Bronchial epithelial cell (primary cell): ENCODE measurements at places on chromosomes 2 and 18. TPM values are rescaled to one million over a fixed set of nuclear protein-coding genes. Genes with fewer than 3 reads are reported as not detected.

GRCh38 chr2:65834062-65834461 lies 401.7 kb upstream of the SPRED2 start:
- no peak for DNase-seq

GRCh38 chr2:201152517-201152916 lies 30.4 kb upstream of the CASP10 start:
- DNase-seq, result no peak

- no peak for DNase-seq
These were observed 94.0 kb downstream of the PLB1 start for GRCh38 chr2:28589746-28590463.

- peak; percentile 72 for DNase-seq
These were observed 86.8 kb downstream of the MAIP1 start for GRCh38 chr2:200042102-200042735.

GRCh38 chr2:182715121-182715891 lies 751 bp upstream of the DNAJC10 start:
- DNase-seq, result peak; percentile 58

GRCh38 chr2:124317628-124318027 lies 292.5 kb downstream of the CNTNAP5 start:
- DNase-seq, result no peak

GRCh38 chr2:40409734-40410133 lies 42.2 kb downstream of the SLC8A1 start:
- DNase-seq, result no peak

DNA sequence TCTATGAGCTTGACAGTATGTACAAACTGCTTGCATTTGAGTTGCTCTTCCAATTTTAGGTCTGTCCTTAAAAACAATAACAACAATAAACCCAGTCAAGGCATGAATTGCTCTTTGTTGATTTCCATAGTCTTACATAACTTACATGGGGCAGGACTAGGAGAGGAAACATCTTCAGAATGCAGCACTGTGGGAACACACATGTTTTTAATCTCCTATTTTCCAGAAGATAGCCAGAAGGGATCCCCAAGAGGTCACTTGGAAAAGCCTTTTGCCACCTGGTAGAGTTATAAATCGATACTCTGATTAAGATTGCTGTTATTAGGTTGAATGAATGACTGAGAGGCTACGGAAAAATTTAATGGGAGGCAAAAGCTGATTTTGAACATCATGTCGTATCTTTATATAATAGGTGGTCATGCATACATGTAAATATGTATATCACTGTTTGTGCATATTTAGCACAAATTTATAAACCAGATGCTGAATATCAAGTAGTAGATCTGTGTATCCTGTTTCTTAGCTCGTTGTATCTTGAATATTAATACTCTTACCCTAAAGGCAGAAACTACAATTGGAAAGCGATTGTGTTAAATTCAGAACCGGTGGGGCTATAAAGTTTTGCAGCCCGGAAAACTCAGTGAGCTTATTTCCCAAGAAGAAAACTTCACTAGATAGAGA lies 479.4 kb upstream of the TCF4 start:
- DNase-seq, result no peak

PSTPIP2 gene
- 6.0 and 6.6 TPM in 2 replicates for total RNA-seq

GRCh38 chr2:216142540-216142939 lies 33.4 kb downstream of the XRCC5 start:
- DNase-seq, result peak; percentile 7

- DNase-seq, result no peak
These were observed 326.2 kb upstream of the LRATD1 start for GRCh38 chr2:14306268-14306861.

LRRFIP1 gene
- 115 and 183 TPM in 2 replicates for total RNA-seq

DNA sequence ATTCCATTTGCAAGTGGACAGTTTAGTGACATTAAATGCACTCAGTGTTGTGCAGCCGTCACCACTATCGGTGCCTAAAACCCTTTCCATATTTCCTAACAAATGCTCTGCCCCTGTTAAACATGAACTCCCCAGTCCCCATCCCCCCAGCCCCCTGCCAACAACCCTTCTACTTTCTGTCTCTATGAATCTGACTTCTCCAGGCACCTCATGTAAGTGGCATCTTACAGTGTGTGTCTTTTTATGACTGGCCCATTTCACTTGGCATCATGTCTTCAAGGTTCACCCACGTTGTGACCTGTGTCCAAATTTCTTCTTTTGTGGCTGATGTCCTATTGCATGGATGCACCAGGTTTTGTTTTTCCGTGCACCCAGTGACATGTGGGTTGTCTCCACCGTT lies 140.9 kb upstream of the GPC1 start:
- DNase-seq, result no peak

DNA sequence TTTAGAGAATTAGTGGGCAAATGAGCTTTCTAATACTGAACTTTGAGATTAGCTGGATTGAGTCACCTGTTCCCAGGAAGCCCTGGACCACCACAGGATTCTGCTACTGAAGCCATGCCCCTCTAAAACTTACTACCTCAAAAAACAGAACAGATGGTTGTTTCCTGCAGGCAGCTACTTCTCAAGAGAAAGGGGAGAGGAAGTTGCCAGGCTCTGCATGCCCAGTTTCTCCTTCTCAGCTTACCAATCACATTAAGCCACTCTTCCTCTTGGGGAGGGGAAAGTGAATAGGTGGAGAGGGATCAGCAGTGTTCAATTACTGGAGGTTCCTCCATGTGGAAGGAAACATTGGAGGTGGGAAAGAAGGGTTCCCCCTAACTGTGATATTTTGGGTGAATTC lies 24.9 kb upstream of the C1GALT1C1L start:
- no peak for DNase-seq

RAB3GAP1 gene
- total RNA-seq, result 120 and 129 TPM in 2 replicates

DNA sequence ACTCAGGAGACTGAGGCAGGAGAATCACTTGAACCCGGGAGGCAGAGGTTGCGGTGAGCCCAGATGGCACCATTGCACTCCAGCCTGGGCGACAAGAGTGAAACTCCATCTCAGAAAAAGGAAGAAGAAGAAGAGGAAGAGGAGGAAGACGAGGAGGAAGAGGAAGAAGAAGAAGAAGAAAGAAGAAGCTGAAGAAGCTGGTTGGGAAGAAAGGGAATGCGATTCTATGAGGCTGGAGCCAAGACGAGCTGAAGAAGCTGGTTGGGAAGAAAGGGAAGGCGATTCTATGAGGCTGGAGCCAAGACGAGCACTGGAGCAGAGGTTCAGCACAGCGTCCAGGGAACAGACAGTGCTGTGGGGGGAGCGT lies 30.3 kb upstream of the TAF1B start:
- no peak for DNase-seq

- no peak for DNase-seq
These were observed 556.3 kb upstream of the CHAC2 start for GRCh38 chr2:53211201-53211774.

- peak; percentile 93 for DNase-seq
These were observed 133.1 kb downstream of the NCKAP5 start for GRCh38 chr2:133434959-133435668.

DNA sequence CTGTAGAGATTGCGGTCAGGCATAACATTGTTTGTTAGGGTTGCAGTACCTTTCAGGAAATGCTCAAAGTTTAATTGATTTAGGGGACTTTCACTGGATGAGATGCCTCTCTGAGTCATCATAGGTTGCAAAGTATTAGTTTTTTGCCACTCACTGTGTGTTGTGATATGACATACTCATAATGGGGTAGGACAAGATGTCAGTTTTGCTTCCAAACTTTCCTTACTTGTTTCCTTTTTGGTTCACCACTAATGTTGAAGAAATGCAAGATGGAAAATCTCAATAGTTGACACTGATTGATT lies 35.0 kb upstream of the PTH2R start:
- DNase-seq, result no peak

INHBB gene
- 0.53 and 2.3 TPM in 2 replicates for total RNA-seq

GRCh38 chr2:129775952-129776653 lies 203.4 kb upstream of the RAB6C start:
- DNase-seq, result no peak

GRCh38 chr2:14773696-14774095 lies 141.2 kb downstream of the LRATD1 start:
- no peak for DNase-seq

GRCh38 chr2:121900391-121900790 lies 144.9 kb downstream of the TSN start:
- DNase-seq, result no peak

DNA sequence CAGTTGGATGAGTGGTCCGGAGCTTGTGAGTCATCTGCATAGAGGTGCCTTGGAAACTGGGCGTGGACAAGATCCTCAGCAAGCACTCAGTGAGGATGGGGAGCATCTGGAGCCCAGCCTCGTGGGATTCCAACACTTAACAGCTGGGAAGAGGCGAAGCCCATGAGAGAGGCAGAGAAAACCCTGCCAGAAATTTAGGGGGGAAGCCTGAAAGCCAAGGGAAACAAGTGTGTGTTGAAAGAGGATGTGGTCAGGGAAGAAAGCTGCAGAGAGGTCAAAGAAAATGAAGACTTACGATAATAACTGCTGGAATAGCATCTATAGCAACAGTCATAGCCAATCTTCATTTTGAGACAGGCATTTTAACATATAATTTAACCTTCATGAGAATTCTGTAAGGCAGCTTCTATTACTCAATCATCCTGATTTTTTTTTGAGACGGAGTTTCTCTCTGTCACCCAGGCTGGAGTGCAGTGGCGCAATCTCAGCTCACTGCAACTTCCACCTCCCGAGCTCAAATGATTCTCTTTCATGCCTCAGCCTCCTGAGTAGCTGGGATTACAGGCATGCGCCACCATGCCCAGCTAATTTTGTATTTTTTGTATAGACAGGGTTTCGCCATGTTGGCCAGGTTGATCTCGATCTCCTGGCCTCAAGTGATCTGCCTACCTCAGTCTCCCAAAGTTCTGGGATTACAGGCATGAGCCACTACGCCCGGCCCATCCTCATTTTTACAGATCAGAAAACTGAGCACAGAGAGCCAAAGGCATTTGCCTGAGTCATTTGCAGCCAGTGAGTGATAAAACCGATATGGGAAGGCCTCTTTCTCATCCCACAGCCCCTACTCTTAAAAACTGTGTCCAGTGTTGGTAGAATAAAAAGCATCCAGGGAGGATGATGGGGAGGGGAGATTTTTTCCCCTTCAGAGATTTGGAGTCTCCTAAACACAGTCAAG lies 214.4 kb upstream of the EPAS1 start:
- no peak for DNase-seq

- no peak for DNase-seq
These were observed at the start of gene TCF23 for GRCh38 chr2:27148801-27149439. Gene TCF23 (plus strand): TSS chr2:27149004. CDS start chr2:27149134, 130 bp downstream.

DNA sequence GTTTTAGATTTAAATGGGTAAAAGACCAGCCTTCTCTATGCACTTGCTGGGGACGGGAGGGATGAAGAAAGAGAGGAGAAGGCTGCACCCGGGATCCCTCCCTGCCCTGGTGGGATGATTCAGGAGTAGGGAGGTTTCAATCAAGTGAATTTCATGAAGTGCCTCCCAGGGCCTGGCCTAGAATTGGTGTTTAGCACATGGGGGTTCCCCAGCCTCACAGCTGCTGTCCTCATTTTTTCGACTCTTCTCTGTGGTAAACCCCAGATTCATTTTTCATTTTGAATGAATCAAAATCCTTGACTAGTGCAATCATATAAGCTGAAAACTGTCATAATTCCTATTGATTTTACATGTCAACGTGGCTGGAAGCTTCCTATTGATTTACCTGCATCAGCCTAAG lies 81.1 kb downstream of the LPIN1 start:
- no peak for DNase-seq

KLHL41 gene
- under 0.01 TPM in 1 of 2 replicates, not detected in the other for total RNA-seq

DNA sequence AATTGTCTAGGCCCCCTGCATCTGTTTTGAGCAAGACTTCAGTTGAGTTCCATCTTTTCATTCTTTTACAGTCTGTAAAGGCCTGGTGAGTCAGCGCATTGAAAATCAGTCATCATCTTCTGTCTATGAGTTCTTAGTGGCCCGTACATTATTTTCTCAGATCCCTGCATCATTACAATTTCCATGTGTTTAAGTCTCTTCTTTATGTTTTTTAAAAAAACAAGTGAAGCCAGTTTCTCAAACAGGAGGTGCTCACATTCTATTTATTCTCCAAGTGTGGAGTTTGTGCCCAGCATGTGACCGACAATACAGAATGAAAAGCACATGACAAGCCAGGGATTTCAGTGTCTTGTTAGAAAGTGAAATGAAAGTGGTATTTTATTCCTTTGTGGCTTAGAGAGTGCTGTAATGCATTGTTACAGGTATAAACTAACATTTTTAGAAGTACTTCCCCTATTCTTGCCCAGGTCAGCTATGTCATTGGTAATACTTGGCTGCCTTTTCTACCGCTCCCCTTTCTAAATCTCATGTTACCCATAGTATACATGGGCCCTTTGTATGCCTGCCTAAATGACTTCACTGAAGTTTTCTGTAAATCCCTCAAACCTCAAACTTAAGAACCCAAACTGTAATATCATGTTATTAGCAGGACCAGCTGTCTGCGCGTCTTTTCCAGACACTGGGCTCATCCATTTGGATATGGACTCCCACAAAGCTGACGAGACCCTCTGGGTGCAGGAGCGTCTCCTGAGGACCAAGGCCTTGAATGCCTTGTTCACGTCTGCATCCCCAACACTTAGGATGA lies 67.6 kb downstream of the FEZ2 start:
- peak; percentile 38 for DNase-seq

GRCh38 chr2:47272905-47273758 lies 118.0 kb upstream of the STPG4 start:
- no peak for DNase-seq

BOLA3 gene
- 31.1 and 52.7 TPM in 2 replicates for total RNA-seq

- DNase-seq, result no peak
These were observed 91.9 kb downstream of the VRK2 start for GRCh38 chr2:58138396-58139030.

DNA sequence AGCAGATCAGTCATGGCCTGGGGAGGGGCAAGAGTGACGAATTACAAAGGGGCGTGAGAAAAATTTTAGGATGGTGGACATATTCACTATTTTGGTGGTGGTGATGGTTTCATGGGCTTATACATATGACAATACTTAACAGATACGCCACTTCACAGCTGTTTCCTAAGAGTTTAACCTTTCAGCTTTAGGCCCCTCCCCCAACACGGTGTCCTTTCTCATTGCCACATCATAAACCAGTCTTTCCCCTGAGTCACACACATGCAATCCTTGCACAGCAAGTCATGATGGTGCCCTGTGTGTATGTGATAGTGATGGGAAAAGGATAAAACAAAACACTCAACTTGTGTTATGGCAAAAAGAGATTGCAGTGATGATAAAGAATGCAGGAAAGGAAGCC lies 47.6 kb upstream of the IL1R1 start:
- DNase-seq, result peak; percentile 95

DNA sequence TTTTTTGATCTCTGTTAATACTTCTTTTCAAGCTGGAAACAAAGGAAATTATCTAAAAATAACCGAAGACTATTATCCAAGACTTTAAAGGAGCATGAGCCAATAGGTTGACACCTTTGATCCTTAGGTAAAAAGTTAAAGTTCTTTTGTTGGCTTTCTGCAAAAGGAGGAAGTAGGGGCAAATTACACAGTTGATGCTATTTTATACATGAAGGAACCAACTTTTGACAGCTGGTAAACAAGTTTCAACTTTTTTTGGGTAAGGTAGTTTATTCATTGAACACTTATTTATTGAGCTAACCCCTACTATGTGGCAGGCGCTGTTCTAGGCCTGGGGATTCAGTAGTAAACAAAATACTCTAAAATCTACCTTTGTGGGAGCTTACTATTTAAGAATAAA lies 66.6 kb upstream of the ZEB2 start:
- DNase-seq, result no peak
